ENCODE measurements at places on chromosomes 6 and 20.

- no peak for DNase-seq
These were observed 232.6 kb downstream of the CD83 start for GRCh38 chr6:14350210-14350609.

GRCh38 chr6:8278562-8278961 lies 156.8 kb downstream of the SLC35B3 start:
- no peak for DNase-seq

GRCh38 chr6:15363523-15364400 lies 117.9 kb downstream of the JARID2 start:
- DNase-seq, result no peak

DNA sequence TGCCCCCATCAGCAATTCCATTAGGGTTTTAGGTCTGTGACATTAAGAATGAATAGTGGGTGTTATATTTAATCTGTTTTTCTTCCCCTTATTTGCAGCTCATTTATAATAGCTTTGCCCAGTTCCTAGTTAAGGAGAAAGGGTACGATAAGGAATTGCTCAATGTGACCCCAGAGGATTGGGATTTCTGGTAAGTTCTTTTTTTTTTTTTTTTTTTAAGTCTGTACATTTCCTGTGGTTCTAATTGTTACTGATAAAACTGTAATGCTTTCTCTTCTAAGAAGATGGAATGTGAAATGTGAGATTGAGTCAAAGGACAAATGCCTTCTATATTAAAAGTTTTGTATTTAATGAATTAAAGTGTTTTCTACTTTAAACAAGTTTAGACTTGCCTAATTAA lies 5.5 kb downstream of the NT5DC1 start:
- no peak for DNase-seq

DNA sequence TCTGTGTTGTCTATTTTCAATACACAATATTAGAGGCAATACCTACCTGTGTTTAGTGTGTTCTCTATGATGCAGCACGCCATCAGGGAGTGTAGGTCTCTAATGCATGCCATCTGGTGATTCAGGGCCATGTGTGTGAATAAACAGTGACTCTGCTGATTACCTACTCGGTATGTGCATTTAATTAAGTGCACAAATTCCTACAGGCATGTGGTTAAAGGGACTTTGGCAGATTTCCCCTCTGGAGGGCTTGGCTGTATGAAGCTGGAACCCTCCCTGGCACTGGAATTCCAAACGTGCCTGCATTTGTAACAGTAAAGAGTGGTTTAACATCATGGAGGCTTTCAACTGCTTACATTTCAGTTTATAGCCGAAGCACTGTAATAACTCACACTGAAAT lies 401.5 kb upstream of the SASH1 start:
- DNase-seq, result no peak

DNA sequence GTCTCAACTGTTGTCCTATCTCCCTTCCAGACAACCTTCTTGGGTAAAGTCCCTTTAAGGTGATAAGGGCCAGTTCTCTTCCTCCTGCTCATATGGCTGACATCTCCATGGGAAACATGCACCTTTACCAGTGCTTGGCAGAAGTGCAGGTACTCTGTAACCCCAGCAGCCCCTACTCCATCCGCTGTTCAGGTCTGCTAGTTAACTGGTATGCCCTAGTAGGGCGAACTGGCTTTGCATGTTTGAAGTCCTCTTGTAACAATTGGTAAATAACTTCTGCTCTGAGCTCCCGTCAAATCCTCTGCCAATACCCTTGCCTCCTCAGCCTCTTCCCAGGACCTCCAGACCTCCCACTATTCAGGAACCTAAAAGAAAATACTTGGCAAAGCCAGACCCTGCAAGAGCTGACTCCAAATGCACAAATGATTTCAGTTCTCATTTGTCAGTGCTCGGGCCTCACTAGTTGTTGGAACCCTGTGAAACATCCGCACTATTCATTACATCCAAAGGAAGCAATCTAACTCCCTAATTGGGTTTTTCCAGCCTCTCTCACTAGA lies 703.7 kb downstream of the MAFB start:
- DNase-seq, result no peak

DNA sequence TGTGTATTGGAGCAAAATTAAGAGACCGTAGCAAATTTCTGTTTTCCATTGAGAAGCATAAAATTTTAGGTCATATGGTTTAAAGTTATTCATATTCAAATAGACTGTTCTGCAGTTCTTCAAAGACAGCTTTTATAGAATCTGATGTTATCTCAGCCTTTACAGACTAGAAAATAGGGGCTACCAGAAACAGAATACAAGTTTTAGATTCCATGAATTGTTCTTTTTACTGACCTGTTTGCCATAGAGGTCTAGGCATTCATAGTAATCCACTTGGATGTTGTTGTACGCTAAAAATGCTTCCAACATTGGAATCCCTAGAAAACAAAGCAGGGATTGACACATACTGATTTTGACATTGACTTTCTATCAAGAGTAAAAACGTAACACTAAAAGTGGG lies 47.3 kb upstream of the BTBD3 start:
- DNase-seq, result no peak

- no peak for DNase-seq
These were observed 184.0 kb downstream of the GPX5 start for GRCh38 chr6:28709478-28710349.

- DNase-seq, result no peak
These were observed 171.4 kb downstream of the ZFAND3 start for GRCh38 chr6:37990762-37991525.

DNA sequence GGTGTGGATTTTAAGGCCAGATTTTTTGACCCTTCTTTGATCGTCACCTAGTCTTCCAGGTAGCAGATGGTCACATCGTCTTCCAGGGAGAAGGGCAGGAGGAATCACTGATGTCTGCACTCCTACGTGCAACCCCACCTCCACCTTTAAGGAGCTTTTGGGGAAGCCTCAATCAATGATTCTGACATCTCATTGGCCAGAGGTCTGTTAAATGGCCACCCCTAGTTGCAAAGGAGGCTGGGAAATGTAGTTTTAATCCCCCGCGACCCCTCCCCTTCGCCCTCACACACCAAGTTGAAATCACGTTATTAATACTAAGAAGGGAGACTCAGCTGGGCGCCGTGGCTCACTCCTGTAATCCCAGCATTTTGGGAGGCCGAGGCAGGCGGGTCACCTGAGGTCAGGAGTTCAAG lies 151.4 kb downstream of the BCAS1 start:
- DNase-seq, result no peak

GRCh38 chr20:63680857-63681608 lies 15.4 kb upstream of the TNFRSF6B start:
- DNase-seq, result no peak

- DNase-seq, result no peak
These were observed 88.4 kb upstream of the B3GAT2 start for GRCh38 chr6:71045296-71045695.

- DNase-seq, result no peak
These were observed 19.4 kb downstream of the RAMACL start for GRCh38 chr6:166567107-166567506.

- no peak for DNase-seq
These were observed 1503.2 kb downstream of the HACE1 start for GRCh38 chr6:103356531-103356930.
